Mammary epithelial cell (primary cell): ENCODE measurements at places on chromosomes 1 and 21. TPM values are rescaled to one million over a fixed set of nuclear protein-coding genes. Genes with fewer than 3 reads are reported as not detected.

Gene LYPD8
- 1.2 TPM for total RNA-seq

Gene CD1E
- total RNA-seq, result not detected in 2 replicates

Gene DYNLT5
- not detected for total RNA-seq

Gene EFNA1
- total RNA-seq, result 21.5 and 23.5 TPM in 2 replicates

Gene GBP2
- total RNA-seq, result 10.3 TPM

Gene SPRR2B
- not detected in 2 replicates for total RNA-seq

Gene OR2T35
- not detected for total RNA-seq

Gene MTX1
- 49.3 and 60.2 TPM in 2 replicates for total RNA-seq

Gene PHLDA3
- 132 TPM for total RNA-seq

Gene MCOLN3
- 21.2 TPM for total RNA-seq
